ENCODE measurements at places on chromosomes 3 and 15.

GRCh38 chr3:34284959-34285826 lies 486.8 kb downstream of the PDCD6IP start:
- DNase-seq: no peak

- peak; percentile 37 for DNase-seq
Observed at GRCh38 chr15:28975766-28976179, 90.0 kb downstream of the APBA2 start.

GRCh38 chr3:47096959-47097358 lies 67.0 kb downstream of the SETD2 start:
- DNase-seq: no peak

GRCh38 chr15:26359855-26360254 lies 413.0 kb downstream of the GABRB3 start:
- no peak for DNase-seq

- no peak for DNase-seq
Observed at GRCh38 chr3:98525494-98525893, 2.8 kb upstream of the CLDND1 start.

GRCh38 chr3:24242012-24242698 lies 252.5 kb downstream of the THRB start:
- no peak for DNase-seq

DNA sequence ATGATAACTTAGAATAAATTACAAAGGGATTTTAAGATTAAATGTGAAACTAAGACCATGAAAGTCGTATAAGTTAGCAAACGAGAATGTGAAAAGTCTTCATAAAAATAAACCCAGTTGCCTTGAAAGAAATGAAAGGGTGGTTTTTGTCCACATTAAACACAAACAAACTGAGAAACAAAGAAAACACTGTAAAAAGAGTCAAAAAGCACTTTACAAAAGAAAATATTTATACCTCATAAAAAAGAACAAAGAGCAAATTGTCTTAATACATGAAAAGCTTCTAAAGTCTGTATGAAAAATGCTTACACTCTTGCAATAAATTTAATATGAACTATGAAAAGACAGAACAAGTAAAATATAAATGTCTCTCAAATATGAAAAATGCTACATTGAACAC lies 865.9 kb upstream of the CADM2 start:
- no peak for DNase-seq

DNA sequence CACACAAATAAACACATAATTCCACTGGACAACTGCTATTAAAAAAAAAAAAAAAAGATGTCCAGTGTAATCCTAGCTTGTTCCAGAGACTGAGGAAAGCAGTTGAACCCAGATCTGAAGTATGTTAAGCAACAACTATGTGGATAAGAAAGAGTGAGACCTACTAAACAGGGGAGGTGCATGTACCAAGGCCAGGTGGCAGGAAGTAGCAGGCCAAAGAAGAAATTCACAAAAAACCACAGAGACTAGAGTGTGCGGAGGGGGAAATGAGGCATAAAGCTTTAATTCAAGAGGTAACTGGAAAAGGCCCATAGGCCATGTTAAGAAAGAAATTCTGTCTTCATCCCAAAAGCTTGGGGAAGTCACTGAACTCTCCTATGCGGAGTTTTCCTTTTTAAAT lies 490.0 kb downstream of the NAALADL2 start:
- DNase-seq: no peak

Measured in small intestine (tissue), 16 donors.